ENCODE measurements at places on chromosomes 6 and 20.
A peak's percentile ranks its signal among the peaks of the same experiment; 100 is the strongest.

GRCh38 chr20:46477225-46477624 lies 36.1 kb downstream of the ZNF334 start:
- no peak for DNase-seq

- no peak for DNase-seq
These were observed 68.6 kb upstream of the FOXA2 start for GRCh38 chr20:22652681-22653588.

- DNase-seq: no peak
These were observed 142.5 kb downstream of the PREX1 start for GRCh38 chr20:48685300-48685699.

DNA sequence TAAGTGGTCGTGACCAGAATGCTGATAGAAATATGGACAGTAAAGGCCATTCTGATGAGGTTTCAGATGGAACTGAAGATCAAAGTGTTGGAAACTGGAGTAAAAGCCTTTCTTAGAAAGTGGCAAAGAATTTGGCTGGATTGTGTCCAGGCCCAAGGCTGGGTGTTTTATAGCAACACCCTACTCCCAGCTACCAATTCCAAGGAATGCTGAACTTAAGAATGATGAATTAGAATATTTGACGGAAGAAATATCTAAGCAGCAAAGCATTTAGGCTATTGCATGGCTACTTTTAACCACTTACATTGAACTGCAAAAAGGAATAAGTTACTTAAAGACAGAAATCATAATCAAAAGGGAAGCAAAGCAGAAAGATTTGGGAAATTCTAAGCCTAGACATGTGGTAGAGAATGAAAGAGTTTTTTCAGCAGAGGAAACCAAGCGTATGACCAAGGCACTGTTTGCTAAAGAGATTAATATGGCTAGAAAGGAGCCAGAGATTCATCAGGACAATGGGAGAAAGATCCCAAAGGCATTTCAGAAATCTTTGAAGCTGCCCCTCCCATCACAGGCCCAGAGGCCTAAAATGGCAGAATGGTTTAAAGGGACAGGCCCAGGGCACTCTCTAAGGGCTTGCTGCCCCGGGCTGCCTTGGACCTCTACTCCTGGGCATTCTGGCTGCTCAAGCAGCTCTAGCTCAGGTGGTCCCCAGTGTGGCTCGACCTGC lies 25.8 kb downstream of the SDHAF4 start:
- no peak for DNase-seq

GRCh38 chr6:52117352-52117751 lies 29.9 kb upstream of the PKHD1 start:
- no peak for DNase-seq

DNA sequence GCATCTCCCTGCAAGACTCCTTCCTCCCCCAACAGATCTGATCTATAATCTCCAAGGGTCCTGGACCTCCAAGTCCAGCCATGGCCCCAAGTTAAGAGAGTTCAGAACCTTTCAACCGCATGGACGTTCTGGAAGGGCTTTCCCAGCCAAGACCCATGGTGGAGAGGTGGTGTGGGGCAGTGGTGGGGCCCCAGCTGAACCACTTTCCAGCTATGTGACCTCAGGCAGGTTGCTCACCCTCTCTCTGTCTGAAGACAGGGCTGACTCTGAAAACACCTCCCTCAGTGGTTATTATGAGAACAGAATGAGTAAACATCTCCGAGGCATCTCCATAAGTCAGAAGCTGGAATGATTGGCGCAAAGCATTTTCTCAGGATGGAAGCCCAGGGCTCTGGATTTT lies 887 bp downstream of the CLPS start:
- DNase-seq: no peak

GRCh38 chr6:125957845-125958244 lies 1.3 kb downstream of the HINT3 start:
- DNase-seq: no peak

DNA sequence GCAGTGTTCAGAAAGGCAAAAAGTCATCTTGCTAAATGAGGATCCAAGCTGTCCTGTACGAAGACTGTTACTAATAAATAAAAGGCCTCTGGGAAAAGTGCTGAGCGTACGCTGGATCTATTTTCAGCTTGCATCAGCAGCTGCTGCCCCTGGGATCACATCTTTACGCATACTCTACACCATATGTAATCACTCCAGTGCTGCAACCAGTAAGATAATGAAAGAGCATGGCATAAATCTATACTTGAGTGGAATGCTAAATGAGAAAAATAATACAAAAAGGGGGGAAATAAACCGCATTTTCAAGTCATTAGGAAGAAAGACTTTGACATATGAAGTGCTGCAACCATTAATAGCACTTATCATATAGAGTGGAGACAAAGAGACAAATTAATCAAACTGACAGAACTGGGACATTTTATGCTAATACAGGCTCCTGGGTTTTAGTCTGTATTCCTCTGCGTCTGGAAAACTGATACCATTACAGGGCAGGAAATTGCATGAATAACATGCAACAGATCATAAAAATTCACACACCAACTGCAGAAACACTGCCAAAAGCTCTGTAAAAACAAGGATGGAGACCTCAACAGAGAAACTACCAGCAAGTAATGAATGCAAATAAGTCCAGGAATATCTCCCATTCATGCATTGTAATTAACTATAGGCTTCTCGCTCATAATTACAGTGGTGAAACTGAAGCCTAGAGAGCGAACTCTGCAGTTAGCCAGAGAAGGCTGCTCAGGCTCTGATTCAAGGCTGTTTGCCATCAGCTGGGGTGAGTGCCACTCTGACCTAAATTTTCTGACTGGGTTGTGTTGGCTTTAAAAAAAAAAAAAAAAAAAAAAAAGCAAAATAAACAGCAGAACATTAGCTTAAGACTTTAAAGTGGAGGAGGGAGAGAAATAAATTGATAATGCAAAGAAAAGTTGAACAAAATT lies 83.8 kb downstream of the GJA10 start:
- DNase-seq: peak; percentile 78

GRCh38 chr20:12883507-12883885 lies 125.3 kb upstream of the SPTLC3 start:
- DNase-seq: no peak

- DNase-seq: peak; percentile 87
These were observed 53.6 kb downstream of the CDH26 start for GRCh38 chr20:60011512-60012507.

DNA sequence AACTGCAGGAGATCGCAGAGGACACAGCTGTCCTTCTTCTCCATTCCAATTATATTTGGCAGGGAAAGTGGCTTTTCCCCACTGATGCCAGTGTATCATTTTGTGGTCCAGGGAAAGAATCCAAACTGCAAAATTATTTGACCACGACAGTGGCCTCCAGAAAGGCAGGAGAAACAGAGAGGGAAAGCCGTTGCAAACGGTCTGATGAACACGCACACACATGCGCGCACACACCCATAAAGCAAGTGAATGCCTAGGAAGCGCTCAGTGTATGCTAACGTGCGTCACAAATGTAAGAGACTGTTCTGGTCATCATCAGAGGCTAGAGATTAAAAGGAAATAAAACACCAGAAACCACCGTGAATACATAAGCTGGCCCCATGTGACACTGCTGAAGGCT lies 54.0 kb downstream of the NPEPL1 start:
- no peak for DNase-seq

GRCh38 chr6:160519603-160520042 lies 144.5 kb downstream of the LPA start:
- no peak for DNase-seq

GRCh38 chr6:136975089-136975715 lies 53.1 kb downstream of the SLC35D3 start:
- no peak for DNase-seq

DNA sequence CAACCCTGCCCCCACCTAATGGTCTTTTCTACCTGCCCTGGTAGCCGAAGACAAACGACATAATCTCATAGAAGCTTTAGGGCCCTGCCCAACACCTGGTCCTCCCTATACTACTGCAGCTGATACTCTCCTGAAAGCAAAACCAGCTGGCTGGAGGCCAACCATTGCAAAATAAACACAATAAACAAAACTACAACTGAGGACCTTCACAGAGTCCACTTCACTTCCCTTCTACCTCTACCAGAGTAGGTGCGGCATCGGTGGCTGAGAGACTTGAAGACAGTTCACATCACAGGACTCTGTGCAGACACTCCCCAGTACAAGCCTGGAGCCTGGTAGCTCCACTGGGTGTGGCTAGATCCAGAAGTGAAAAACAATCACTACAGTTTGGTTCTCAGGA lies 476.2 kb downstream of the MMUT start:
- no peak for DNase-seq

DNA sequence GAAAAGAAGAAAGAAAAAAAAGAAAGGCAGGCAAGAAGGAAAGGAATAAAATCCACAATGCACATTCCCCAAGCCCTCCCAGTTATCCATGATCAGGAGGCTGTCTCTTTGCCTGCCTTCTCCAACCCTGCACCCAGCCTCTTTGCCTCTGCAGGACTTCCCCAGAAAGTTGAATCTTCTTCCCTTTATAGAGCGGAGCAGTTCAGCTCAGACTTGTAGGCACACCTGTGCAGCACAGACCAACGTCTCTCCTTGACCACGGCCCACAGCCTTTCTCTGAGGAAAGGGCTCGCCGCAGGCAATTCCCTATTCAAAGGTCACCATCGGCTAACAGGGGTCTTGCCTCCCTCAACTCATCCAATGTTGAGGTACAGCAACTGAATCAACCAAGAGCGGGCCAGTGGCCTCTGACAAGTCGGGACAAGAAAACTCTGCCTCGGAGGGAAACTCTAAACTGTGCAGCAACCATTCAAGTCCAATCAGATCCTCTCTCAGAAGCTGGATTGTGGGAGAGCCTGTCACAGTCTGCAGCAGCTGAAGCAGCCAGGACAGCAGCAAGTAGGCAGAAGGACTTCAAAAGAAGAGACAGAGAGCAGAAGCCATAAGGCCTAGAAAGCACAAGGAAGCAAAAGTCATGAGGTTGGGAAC lies 529.2 kb upstream of the JARID2 start:
- no peak for DNase-seq

DNA sequence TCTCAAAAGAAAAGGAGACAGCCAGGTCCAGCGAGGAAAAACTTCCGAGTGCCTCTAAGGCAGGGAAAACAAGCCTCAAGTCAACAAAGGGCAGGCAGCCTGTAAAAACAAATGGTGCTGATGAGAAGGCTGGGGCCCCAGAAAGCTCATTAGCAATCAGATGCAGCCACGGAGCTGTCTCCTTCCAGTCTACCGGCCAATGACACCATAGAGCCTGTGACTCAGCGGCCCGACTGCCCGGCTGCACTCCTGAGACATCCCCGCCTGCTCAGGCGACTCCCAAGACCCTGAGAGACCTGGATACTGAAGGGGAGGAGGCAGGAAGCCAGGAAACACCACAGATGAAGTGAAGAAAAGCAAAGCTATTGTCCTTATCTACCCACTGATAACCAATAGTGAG lies 120.1 kb upstream of the HDDC2 start:
- DNase-seq: no peak

GRCh38 chr20:55714736-55715135 lies 290.6 kb downstream of the CBLN4 start:
- DNase-seq: no peak

- no peak for DNase-seq
These were observed 67.2 kb downstream of the SLC22A1 start for GRCh38 chr6:160188773-160189172.

DNA sequence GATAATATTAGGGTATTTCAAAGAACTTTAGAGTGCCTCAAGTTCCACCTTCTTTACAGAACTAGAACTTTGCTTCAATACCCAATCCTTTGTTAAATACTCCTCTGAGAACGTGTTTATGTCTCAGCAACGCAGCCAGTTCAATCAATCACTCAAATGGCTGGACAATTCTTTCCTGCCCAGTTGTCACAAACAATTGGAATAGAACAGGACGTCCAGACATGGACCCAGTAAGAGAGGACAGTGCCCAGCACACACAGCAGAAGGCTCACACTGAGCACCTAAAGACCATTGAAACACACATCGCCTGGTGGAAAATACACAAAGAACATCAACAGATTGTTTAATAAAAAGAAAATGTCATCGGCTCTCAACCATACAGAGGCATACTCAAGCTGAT lies 140.6 kb downstream of the TTLL2 start:
- no peak for DNase-seq

- DNase-seq: no peak
These were observed 48.4 kb upstream of the TOP1 start for GRCh38 chr20:40980106-40980827.

DNA sequence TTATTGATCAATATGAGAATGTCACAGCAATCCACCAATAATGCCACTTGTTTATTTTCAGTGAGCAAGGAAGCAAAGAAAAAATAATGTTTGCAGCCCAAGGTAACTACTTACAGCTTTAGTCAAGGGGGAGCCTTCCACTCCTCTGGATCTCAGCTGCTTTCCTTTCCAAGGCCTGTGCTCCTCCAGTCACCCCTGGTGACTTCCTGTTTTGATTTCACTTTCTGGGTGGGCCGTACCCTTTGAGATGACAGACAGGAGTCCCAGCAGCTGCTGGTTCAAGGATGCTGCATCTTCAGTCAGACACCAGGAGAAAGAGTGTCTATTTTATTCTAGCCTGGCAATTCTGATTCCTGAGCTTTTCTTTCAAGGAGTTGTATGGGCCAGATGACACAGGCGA lies 5.6 kb upstream of the VNN2 start:
- DNase-seq: no peak

- DNase-seq: peak; percentile 28
These were observed 9.0 kb upstream of the NCOA6 start for GRCh38 chr20:34834459-34834893.

DNA sequence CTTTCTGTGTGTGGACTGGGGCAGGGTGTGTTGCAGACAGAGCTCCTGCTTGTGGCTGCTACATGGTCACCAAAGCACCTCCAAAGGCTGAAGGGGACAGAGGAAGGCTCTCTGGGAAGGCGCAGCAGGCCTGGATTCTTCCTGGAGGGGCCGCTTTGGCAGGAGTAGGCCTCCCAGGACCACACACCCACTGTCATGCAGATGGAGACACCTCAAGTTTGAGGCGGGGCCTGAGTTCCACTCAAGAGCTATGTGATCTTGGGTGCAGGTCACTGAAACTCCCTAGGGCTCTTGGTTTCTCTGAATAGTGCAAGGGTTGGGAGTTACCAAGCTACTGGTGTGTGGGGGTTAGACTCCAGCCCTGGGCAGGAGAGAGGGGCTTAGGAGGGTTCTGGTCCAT lies 27.9 kb downstream of the EFCAB8 start:
- DNase-seq: no peak

DNA sequence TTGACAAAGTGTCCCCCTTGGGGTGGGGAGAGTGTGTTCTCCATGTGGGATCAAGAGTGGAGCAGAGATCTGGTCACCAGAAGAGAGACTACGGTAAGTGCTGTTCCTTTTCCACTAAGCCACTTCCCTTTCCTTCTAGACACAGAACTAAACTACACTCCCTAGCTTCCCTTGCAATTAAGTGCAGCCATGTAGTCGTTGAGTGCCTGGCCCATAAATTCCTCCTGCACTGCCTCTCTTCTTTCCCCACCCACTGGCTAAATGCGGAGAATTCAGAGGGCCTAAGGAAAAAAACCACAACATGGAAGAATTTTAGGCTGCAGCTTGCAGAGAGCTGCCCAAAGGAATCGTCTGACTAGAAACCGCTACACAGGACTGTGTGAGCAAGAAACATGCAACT lies 1.5 kb downstream of the WDR27 start:
- no peak for DNase-seq

GRCh38 chr6:82957868-82958245 lies 107.8 kb downstream of the UBE3D start:
- no peak for DNase-seq

- no peak for DNase-seq
These were observed 8.9 kb upstream of the TAAR5 start for GRCh38 chr6:132598473-132598872.

Data from NCI-H524 treated with DMSO at 0.1 percent for 48 hours (cell line).